ENCODE measurements at places on chromosomes 2 and 18.

- DNase-seq: no peak
These were observed 21.7 kb upstream of the IHH start for GRCh38 chr2:219082332-219082958.

GRCh38 chr2:30250421-30250820, 19.1 kb downstream of the LBH start:
- no peak for DNase-seq

DNA sequence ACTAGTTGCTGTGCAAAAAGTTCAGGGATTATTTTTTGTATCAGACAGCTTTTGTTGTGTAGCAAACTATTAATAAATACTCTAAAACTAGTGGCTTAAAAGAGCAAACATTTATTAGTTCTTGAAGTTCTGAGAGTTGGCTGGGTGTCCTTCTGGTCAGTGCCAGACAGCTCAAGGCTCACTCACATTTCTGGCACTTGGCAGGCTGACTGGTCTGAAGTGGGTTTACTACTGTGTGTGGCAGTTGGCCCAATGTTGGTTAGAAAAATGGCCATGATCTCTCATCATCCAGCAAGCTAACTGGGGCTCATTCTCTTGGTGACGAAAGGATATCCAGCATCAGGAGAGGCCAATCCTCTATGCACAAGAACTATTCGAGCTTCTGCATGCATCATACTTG, 71.4 kb upstream of the ZNF385B start:
- DNase-seq: no peak

- no peak for DNase-seq
These were observed 156.7 kb downstream of the EVA1A start for GRCh38 chr2:75403991-75404428.

- DNase-seq: no peak
These were observed 69.3 kb downstream of the MARCO start for GRCh38 chr2:119011162-119011909.

DNA sequence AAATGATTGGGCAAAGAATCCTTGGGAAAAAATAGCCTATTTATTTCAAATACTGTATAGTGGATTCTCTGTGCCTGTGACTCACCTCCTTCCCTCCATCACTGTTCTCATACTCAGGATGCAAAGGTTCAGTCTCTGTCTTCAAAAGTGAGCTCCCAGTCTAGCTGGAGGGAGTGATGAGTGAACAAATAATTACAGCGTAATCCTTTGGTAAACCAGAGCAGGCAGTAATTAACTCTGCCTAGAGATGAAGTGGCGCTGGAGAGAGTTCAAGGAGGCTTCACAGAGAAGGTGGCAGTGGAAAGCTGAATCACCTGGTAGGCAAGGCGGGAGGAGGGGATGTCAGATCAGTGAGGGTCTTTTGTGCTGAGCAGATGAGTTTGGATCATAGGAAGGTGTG, 6.5 kb downstream of the DGUOK start:
- no peak for DNase-seq

- DNase-seq: no peak
These were observed 479.4 kb downstream of the METTL4 start for GRCh38 chr18:2091937-2092336.

DNA sequence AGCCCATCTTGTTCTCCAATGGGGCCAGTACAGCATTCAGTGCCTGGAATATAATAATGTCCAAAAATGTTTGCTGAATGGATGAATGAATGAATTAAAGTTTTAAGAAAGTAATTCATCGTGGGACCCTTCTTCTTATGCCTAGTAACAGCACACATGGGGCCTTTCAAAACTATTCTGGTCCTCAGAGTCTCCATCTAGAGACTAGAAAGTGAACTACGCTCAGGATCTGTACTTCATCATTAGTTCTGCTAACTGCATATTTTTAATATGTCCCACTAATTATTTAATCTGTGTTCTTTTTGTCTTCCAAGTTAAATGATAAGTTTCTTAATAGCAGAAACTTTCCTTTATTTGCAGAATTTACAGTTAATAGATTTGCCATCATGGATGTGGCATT, 172.5 kb downstream of the SMAD2 start:
- DNase-seq: no peak

GRCh38 chr2:58739033-58739432, 497.9 kb upstream of the FANCL start:
- no peak for DNase-seq

GRCh38 chr2:113886479-113887008, 3.3 kb upstream of the ACTR3 start:
- DNase-seq: no peak

- no peak for DNase-seq
These were observed 261.1 kb downstream of the ANAPC1 start for GRCh38 chr2:111622859-111623258.

- DNase-seq: no peak
These were observed 149.1 kb upstream of the GATA6 start for GRCh38 chr18:22020127-22020866.

DNA sequence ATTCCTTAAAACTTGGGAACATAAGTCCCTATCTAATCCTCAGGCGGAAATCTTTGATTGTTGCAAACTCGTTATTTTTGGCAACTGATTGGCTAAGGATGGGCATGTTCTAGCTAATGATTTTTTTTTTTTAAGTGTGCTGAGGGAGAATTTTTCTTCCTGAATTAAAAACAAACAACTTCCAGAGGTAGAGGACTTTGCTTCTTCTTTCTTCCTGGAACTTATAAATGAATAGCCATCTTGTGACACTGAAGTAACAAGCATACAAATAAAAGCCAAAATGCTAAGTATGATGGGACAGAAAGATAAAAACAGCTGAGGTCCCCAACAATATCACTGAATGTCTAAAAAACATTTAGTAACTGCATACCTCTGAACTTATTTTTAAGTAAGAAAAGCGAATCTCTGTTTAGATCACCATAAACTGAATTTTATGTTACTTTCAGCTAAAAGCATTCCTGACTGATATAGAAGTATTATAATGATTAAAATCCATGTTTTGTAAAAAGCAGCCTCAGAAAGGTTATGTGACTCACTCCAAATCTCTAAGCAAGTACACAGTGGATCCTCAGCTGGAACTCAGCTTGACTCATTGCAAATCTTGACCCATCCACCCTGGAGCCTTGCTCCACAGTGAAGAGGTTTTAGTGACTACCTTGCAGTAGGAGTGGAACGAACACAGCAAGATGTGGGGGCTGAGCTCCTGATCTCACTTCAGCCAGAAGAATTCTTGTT, 344.4 kb downstream of the CLIP4 start:
- no peak for DNase-seq

- no peak for DNase-seq
These were observed 70.3 kb downstream of the ASXL2 start for GRCh38 chr2:25808006-25808383.

- no peak for DNase-seq
These were observed 44.2 kb downstream of the TGIF1 start for GRCh38 chr18:3494245-3494526.

DNA sequence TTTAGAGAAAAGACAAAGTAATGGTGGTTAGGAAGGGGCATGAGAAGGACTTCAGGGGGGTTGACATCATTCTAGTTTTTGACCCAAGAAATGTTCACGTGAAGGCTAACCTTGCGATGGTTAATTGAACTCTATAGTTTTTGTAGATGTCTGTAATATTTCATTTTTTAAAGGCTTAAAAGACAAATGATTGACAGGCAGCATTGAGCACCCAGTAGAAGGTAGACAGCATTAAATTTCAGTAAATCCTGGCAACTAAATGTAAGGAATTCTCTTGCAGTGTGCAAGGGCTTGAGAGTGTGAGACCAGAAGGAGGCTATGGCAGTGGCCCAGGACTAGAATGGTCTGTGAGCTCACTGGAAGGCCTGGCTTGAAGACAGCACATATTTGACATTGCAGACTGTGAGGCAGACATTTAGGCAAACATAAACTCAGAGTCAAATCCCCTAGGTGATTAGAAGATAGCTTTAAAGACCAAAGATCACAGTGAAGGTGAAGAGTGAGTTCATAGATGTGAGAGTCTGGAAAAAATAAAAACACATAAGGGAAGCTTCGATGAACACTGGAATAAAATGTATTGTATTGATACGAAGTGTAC, 100.1 kb upstream of the MAP4K4 start:
- DNase-seq: no peak

DNA sequence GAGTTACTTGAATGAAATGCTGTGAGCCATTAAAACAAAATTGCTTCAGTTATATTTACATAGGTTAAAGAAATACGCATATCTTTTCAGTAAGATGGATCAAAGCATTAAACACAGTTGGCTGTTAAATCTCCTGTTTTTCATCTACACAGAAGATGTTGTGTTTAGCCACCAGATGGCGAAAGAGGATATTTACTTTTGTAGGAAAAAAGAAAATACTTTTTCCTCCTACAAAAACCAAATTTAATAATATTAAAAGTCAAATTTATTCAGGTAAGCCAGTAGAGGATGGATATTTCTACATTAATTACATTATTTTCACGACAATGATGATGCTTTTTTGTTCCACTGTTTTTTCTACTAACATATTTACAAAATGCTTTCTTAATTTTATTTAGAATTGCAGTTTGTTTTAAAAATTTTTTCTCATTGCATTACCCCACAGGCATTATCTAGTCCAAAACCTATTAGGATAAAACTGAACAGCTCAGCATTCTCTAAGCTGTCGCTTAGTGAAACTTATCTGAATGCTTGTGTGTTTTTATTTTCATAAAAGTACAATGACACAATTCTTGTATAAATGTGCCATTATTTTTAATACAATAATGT, 173.7 kb downstream of the ASXL3 start:
- no peak for DNase-seq

DNA sequence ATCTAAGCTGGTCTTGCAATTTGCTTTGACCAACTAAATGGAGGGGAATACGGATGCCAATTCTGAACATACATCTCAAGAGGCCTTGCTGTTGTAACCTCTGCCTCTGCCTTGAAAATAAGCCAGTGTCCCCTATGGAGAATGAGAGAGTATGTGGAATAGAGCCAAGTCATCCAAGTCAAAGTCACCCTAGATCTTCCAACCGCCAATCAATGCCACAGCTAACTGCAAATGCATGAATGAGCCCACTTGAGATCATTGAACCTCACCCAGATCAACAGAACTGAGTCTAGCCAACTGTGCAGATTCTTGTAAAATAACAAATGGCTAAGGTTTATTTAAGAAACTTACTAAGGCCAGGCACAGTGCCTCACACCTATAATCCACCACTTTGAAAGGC, 139.8 kb upstream of the TANK start:
- no peak for DNase-seq

GRCh38 chr2:78925258-78925657, 100.2 kb upstream of the REG3G start:
- DNase-seq: no peak

GRCh38 chr2:22281033-22281432, 1103.9 kb upstream of the KLHL29 start:
- no peak for DNase-seq

- no peak for DNase-seq
These were observed 256.8 kb upstream of the ZEB2 start for GRCh38 chr2:144776766-144777165.

DNA sequence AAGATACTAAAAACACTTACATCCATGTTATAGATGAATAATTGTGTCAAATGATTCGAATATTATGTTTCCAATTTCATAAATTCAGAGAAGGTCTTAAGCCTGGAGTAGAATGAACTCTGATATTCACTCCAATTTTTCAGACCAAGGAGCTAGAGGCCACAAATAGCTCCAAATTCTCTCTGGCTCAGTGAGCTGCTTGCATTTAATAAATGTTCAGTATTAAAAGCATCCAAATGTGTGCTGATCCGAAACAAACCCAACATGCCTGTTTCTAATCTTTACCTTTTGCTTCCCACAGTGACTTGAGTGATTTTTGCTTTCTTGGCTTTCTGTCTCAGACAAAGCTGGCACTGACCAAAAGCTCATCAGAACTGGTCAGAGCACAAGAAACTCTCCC, 291.4 kb downstream of the CCDC85A start:
- DNase-seq: no peak

GRCh38 chr2:205311201-205311600, 371.1 kb upstream of the NRP2 start:
- DNase-seq: no peak

DNA sequence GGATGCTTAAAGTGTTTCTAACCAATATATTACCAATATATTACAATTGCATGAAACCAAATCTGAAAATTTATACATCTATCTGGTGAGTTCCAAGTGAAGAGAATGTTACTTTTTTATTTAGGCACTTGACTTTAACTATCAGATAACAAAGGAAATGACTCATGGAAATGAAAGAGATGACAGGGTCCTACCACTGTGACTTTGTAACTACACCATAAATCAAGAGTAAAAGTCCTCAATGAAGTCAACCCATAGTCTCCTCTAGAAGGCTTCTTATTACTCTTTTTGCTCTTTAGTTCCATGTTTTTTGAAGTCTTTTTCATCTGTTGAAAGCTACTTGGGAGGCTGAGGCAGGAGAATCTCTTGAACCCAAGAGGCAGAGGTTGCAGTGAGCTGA, 545.0 kb upstream of the PIK3C3 start:
- DNase-seq: no peak

DNA sequence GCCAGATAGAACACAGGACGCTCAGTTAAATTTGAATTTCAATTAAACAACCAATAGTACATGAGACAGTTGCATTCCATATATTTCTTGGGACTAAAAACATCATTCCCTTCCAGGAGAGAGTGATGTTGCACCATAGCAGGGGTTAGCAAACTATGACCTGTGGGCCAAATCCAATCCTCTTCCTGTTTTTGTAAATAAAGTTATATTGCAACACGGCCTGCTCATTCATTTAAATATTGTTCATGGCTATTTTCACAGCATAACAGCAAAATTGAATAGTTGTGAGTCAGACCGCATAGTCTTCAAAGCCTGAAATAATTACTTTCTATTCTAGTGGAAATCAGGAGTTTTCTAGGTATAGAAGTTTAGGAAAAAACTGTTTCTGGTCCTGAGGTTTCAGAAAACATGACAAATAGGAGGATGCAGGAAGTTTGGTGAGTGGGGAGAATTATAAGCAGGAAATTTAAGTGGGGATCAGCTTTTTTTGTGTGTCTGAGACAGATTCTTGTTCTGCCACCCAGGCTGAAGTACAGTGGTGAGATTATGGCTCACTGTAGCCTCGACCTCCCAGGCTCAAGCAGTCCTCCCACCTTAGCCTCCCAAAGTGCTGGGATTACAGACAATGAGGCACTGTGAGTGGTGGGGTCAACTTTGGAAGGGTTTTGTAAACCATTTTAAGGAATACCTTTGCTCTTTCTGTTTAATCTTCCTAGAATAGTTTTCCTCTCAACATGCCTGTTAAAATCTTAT, 131.5 kb downstream of the SOCS6 start:
- no peak for DNase-seq

DNA sequence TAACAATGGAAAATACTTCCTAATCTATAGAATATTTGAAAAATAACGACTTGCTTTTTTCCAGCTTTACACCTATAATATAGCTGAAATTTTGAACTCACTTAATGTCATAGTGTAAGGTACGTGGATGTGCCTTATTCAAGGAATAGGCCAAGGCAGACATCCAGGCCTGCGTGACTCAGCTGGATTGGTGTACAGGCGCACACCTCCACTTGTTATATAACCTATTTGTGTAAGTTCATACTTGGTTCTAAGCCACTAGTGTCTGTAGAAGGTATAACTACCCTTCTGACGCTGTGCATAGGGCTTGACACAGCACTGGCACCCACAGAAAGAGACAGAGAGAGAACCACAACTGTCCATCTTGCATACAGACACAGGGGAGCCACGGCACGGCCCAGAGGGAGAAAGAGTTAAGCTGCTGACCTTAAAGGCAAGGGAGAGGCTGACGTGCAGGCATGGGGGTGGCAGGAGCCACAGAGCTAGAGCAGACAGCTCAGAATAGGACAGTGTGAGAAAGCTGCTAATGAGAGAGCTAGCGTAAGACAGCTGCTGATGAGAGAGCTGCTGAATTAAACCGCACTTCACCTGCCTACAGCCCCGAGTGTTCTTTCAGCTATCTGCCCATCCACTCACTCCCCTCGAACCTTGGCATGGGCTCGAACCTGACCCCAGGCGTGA, 16.1 kb downstream of the CCDC178 start:
- DNase-seq: no peak

Data from stimulated activated CD8-positive, alpha-beta memory T cell treated with anti-CD3 and anti-CD28 coated beads, Interleukin-4, amount 100 ng/mL, for 1 hour (primary cell).